ENCODE measurements at places on chromosomes 1 and 21. TPM values are rescaled to one million over a fixed set of nuclear protein-coding genes. Genes with fewer than 3 reads are reported as not detected.

DNA sequence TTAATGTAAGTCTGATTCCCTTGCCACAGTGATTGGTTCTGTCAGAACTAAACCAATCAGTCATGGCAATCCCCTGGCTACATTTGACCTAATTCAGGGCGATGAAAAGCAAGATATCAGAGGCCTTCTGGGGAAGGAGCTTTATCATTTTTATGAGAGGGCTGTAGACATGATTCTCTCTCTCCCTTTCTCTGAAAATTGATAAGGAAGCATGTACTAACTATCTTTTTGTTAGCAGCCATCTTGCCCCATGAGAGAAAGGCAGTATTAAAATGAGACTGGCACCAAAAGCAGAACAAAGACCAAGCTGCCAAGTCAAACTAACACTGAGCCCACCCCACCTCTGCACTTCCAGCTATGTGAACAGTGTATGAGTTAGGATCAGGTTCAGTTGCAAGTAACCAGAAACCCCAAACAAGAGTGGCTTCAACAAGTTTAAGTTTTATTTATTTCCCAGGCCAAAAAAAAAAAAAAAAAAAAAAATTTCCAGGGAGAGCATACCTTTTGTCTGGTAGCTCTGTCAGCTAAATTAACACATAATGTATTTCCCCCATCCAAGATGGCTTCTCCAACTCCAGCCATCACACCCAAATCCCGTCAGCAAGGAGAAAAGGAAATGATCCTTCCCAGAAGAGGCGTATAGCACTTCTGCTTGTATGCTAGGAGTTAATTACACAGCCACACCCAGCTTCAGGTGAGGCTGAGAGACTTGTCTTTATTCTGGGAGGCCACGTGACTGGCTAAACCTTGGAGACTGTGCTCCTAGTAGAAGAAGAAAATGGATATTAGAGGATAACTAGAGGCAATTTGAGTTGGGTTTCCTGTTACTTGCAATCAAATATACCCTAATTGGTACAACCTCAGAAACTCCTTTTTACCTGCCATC lies 105.8 kb upstream of the RALGPS2 start:
- DNase-seq, result no peak

- no peak for DNase-seq
These were observed 78.2 kb upstream of the IFFO2 start for GRCh38 chr1:19034721-19035120.

DNA sequence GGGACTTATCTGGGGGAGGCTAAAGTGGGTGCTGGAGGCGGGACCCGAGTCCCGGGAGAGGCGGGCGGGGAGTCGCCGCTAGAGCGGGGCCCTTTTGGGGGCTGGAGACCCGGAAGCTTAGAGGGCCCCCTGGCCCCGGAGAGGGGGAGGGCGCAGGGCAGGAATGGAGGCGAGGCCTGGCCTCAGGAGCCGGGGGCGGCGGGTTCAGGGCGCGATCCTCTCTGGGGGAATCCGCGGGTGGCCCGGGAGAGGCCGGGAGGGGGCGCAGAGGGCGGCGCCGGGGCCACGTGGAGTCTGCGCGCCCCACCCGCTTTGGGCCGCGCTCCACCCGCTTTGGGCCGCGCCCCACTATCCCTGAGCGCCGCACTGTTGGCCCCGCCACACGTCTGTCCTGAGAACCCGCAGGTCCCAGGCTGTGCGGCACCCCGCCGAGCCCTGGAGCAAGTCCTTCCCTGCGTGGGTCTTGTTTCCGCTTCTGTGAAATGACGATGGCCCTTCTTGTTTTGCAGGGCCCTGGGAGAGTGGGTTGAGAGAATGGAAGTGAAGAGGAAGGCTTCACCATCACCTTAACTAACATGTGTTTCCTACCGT lies 84.4 kb downstream of the NKAIN1 start:
- peak; percentile 65 for DNase-seq

- no peak for DNase-seq
These were observed 180.5 kb downstream of the VPS13D start for GRCh38 chr1:12410351-12410750.

The HCRTR1 gene
- total RNA-seq, result not detected

DNA sequence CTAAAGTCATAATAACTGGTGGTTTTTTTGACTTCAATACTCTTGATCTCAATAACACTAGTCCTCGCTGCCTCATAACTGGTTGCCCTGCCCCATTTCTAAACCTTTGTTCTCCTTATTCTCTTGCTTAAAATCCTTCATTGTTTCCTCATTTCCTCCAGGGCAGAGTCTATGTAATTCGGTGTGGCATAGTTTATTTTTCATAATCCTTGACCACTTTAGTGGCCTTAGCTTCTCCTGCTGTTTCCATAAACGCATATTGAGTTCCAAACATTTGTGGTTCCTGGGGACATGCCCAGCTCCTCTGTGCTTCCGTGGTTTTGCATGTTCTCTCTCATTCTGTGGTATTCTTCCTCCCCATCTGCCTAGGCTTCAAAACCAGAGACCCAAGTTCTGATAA lies 19.0 kb upstream of the TLCD4 start:
- DNase-seq, result no peak

The SRGAP2 gene
- 25.2 TPM for total RNA-seq

DNA sequence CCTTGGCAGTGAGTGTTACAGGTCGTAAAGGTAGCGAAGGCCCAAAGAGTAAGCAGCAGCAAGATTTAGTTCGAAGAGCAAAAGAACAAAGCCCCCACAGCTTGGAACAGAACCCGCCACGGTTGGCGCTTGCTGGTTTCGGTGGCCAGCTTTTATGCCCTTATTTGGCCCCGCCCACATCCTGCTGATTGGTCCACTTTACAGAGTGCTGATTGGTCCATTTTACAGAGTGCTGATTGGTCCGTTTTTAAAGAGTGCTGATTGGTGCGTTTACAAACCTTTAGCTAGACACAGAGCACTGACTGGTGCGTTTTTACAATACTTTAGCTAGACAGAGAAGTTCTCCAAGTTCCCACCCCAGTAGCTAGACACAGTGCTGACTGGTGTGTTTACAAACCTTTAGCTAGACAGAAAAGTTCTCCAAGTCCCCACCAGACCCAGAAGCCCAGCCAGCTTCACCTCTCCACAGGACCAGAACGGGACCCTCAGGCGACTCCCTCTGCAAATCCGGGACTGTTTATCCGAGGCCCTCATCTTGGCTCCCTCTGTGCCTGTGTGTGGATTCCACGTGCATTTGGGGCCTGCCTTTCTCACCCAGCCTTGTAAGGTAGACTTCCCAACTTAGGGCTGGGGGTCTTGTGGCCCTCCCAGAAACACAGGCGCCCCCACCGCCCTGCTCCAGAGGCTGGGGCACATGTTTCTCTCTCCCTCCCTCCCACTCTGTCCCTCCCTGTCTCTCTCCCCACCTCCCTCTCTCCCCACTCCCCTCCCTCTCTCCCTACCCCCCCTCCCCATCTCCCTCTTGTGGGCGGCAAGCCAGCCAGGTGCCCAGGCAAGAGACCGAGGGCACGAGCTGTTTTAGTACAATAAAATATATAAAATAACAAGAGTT lies 12.6 kb downstream of the FTCD start:
- no peak for DNase-seq

GRCh38 chr1:67561704-67562113 lies 123.3 kb upstream of the GADD45A start:
- DNase-seq, result peak; percentile 74

DNA sequence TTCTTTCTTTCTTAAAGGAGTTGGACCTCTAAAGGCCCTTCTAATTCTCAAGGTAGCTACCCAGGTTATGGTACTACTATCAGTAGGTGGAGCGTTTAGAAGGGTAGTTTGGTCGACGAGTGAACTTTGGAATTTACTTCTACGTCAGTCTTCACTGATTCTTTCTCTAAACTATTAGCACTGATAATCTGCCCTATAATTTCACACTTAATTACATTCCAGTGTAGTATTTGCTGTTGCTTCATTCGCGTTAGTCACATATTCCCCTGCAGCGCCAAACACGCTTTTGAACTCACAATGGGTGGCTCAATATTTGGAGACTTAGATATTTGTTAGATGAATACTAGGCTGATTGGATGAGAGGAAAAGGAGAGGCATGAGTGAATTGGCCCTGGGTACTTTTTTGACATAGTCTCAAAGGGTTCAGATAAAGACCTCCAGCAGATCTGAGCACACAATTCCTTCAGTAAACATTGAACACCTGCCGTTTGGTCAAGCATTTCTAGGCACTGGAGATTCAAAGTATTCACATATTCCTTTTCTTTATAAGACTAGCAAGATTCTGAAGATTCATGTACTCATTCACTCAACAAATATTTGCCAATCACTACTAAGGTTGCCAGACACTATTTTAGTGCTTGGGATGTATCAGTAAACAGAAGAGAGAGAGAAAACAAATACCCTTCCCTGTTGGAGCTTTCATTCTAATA lies 929 bp upstream of the FOXJ3 start:
- peak; percentile 60 for DNase-seq

GRCh38 chr21:37075214-37075770 lies 2.2 kb downstream of the TTC3 start:
- DNase-seq, result no peak

DNA sequence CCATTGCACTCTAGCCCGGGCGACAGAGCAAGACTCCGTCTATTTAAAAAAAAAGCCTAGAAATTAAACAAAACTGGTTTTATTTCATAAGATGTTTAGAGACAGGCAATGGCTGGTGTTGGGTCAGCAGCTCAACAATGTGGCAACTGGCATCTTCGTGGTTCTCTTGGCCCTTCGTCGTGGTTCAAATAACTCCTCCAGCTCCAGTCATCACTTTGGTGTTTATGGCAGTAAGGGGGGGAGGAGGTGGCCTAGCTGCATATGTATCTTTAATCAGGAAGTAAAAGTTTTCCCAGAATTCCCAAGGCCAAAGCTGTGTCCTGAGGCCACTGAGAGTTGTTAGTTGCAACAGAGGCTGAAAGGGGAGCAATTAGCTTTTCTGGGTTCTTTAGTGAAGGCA lies 13.0 kb upstream of the LTN1 start:
- DNase-seq, result no peak

GRCh38 chr1:181396171-181396670 lies 87.1 kb upstream of the CACNA1E start:
- no peak for DNase-seq

DNA sequence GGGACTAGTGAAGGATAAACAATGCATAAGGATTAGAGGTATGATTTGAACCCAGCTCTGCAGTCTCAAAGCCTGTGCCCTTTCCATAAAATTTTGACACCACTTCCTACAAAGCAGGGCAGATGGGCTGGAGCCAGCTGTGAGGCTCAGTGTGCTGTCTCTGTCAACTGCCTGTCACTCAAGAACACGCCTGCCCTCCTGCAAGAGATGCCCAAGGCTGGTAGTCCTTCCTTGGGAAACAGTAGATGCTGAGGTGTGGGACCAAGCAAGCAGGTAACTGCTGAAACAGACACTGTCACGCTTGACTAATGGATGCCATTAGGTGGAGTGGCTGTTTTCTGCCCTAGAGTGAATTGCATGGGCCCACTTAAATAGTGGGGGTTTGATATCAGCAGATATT lies 402.0 kb downstream of the PTPRU start:
- DNase-seq, result no peak

- peak; percentile 86 for DNase-seq
These were observed 21.4 kb downstream of the TGFB2 start for GRCh38 chr1:218366322-218367052.

- no peak for DNase-seq
These were observed 43.2 kb downstream of the DSTYK start for GRCh38 chr1:205168291-205168690.

DNA sequence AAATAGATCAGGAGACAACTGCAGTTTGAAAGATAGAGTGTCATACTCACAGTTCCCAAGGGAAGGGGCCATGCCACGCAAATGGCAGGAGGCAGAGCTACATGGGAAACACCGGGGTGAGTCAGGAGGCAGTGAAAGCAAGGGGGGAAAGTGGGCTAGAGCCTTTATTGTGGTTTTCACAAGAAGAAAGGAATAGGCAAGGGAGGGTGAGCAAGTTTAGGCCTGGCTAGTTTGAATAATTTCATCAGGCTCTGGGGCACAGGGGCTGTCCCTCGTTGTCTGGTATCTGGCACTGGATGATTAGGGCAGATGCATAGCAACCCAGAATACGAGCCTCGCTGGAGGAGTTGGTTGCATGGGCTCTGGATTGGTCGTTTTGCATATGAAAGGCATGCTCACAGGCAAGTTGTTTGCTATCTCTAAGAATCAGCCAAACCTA lies 17.0 kb upstream of the ITLN2 start:
- DNase-seq, result no peak

DNA sequence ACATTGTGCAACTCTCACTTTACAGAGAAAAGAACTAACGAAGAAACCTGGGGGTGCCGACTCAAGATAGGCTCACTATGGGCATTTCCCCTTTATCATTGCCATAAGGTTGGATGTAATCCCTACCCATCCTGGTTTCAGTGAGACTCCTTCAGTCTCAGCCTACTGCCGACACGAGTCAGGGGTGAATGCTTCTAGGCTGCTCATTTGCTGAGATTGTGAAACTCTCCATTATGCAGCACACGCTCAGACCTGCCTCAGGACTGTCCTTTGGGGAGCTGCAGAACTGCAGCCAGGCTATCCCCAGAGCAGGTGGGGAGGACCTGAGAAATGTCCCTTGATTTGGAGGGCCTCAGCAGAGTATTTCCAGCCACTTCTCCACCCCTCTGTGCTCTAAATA lies 22.2 kb downstream of the TSHB start:
- no peak for DNase-seq

The TCHHL1 gene
- total RNA-seq, result not detected

GRCh38 chr21:44419679-44420078 lies 35.6 kb upstream of the LRRC3 start:
- no peak for DNase-seq

DNA sequence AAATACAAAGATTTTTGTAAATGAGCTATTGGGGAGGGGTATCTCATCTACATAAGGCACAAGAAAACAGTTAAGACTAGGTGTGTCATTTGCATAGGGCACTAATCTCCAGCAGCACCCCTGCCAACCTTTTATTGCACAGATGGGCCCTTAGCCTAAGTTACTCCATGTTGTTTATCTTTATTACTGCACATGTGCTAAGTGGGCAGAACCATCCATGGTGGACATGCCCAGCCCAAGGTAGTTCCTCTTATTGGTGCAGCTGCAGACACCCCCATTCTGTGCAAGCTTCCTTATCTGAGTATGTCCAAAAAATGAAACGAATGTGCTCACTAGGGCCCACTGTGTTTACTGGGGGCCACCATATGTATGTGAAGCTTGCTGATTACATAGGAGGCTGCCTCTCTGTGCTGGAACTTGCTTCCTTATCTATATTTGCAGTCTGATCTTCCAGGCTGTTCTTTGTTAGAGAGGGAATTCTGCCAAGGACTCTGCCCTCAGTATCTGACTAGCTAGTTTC lies 77.3 kb upstream of the NEK7 start:
- DNase-seq, result no peak

The ECM1 gene
- 0.42 TPM for total RNA-seq

GRCh38 chr1:3907031-3907534 lies 7.0 kb upstream of the C1orf174 start:
- no peak for DNase-seq

DNA sequence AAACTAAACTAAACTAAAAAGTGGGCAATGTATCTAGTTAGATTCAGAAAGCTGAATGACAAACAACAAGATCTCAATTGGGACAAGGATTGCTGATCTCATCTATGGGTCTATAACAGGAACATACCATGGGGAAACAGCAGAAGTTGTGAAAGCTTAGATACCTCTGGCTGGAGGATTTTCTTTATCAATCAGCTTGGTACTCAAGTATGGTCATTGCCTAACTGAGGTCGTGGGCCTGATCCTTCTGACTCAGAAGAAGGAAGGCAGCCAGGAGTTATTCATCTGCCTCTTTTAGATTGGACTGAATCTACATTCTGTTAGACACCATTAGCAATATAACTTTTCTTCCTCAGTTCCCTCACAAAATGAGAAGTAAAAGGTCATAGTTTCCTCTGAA lies 39.7 kb downstream of the DNTTIP2 start:
- no peak for DNase-seq

The AGO1 gene
- 24.6 TPM for total RNA-seq

Measured in HepG2 (cell line).